ENCODE measurements at places on chromosomes 5 and 9.
A peak's percentile ranks its signal among the peaks of the same experiment; 100 is the strongest.

DNA sequence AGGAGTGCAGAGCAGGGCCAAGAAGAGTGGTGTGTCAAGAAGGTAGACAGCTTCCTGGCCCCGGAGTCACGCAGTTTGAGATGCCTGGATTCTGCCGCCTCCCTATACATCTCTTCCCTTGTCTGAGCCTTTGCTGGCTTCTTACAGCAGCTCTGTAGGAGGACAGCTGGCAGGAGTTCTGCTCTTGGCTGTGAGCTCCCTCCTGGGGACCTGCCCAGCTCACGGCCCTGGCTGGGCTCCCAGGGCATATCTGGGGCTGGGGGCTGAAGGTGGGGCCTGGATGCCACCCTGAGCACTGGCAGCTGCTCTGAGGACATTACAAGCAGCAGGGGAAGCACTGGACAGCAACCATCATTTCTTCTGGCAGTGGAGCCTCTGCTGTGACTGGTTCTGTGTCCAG, 786 bp upstream of the TSSK1B start:
- no peak for DNase-seq

GRCh38 chr9:124840300-124840833, 12.9 kb upstream of the WDR38 start:
- no peak for DNase-seq

DNA sequence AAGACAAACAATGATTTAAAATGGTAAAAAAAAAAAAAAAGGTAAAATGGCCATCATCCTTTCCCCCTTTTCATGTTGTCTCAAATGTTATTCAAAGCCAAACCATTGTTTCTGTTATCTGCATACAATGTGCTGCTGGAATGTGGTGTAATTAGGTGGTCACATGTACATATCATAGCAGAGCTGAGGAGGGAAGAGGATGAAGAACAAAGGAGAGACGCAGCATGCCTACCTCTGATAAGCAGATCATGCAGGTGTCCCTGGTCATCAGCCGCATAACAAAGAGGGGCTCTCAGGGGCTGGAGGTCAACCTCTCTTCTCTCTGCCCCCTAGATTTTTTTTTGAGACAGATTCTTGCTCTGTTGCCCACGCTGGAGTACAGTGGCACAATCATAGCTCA, 141.0 kb downstream of the CARTPT start:
- no peak for DNase-seq

DNA sequence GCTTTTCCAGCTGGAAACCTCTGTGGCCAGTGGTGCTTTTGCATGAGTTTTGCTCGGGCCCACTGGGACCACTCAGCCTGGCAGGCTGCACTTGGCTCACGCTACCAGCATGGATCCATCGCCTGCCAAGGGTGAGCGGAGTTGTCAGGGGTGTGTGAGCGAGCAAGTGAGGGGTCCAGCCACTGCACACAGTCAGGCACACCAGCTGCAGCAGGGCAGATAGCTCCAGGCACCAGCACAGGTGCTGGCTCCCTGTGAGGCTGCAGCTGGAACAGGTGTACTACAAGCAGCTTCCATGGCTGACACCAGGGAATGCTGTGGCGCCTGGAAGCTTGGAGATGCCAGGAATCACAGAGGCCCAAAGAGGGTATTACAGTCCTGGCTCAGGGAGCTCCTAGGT, 391.2 kb upstream of the SGCD start:
- DNase-seq, result no peak

DNA sequence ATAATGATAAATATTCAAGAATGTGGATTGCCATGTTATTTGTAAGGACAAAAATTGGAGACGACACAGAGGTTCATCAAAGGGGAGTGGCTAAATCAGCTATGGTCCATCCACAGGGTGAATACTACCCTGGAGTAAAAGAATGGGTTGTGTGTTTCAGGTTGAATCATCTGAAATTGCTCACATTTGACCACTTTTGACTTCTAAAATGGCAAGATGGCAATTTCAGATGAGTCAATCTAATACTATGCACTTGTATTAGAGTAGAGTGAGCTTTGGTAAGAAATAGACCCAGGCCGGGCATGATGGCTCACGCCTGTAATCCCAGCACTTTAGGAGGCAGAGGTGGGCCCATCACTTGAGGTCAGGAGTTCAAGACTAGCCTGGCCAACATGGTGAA, 131.8 kb downstream of the GAPVD1 start:
- no peak for DNase-seq

GRCh38 chr9:123267481-123268198, 746 bp downstream of the STRBP start:
- no peak for DNase-seq

DNA sequence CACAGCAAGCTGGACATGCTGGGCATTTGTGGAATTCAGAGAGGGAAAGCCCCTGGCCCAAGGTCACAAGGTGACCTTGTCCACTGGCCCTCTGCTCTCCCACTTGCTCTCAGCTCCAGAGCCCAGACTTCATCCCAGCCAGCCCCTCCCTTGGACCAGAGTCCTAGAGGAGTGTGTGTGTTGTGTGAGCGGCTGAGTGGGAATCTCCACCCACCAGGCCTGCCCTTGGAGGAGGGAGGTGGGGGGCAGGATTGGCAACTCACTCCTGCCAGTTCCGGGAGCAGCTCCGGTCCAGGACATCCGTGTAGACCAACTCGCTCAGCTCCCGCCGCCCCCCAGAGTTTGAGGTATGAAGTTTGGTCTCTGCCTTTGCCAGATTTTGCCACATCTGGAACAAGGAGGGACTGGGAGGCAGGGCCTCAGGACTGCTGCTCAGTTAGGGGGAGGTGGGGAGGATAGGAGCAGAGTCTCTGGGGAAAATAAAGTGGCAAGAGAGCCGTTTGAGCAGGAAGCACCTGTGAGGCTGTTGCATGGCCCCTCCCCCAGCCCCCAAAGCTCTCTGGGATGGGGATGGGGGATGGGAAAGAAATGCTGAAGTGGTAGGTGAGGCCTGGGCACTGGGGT, 1.4 kb downstream of the MZB1 start:
- DNase-seq, result peak; percentile 66

GRCh38 chr9:123695386-123695785, 234.5 kb downstream of the DENND1A start:
- DNase-seq, result no peak

- no peak for DNase-seq
Observed at GRCh38 chr9:5714501-5715401, 85.8 kb downstream of the RIC1 start.

GRCh38 chr5:38452201-38452600, 104.2 kb downstream of the LIFR start:
- DNase-seq, result no peak

- no peak for DNase-seq
Observed at GRCh38 chr9:133842174-133842573, 104.0 kb upstream of the SARDH start.

- peak; percentile 19 for DNase-seq
Observed at GRCh38 chr9:107213561-107214028, 69.5 kb upstream of the RAD23B start.

DNA sequence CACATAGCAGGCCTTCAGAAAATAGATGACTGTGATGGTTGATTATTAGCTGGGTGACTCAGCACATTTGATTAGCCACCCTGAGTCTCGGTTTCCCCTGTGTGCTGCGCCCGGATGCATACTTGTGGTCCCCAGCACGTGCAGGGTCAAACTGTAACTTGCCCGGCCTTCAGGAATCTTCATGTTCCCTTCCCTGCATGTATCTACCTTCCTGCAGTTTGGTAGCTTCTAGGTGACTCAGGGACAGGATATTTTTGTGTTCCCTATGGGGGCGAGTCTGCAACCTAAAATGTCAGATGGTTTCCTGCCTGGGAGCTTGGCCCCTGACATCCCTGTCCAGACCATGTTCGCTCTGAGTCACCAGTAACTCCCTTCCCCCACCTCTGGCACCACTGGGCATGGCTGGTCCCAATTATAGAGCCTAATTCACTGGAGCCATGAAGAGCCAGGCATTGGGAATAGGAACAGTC, 13.2 kb downstream of the PTGS1 start:
- DNase-seq, result no peak

GRCh38 chr9:105405514-105406131, 42.2 kb upstream of the FSD1L start:
- peak; percentile 59 for DNase-seq

- no peak for DNase-seq
Observed at GRCh38 chr5:14929293-14930065, 57.9 kb upstream of the ANKH start.
